ENCODE measurements at places on chromosomes 1 and 21.

DNA sequence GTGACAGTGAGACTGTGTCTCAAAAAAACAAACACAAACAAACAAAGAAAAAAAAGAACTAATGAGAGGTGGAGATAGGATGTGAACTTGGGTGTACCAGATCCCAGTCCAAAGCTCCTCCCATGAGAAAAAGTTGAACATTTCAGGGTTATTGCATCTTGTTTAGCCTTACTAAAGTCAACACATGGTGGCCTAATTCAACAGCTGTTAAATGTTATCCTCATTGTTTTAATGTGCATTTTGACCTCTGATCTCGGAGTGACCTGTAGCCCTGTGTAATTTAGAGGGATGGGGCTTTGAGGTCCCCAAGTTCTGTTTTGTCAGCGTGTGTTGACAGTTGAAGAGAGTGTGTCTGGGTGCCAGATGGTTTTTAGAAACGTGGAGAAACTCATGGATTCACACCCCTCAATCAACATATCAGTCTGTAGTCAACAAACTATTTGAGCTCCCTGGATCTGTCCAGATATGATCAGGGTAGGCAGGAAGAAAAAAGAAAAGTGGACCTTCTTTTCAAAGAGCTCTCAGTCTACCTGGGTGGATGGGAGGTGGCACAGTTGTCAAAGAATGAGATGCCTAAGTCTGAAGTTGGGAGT is 34.7 kb downstream of the PTPRU start:
- no peak for DNase-seq

DNA sequence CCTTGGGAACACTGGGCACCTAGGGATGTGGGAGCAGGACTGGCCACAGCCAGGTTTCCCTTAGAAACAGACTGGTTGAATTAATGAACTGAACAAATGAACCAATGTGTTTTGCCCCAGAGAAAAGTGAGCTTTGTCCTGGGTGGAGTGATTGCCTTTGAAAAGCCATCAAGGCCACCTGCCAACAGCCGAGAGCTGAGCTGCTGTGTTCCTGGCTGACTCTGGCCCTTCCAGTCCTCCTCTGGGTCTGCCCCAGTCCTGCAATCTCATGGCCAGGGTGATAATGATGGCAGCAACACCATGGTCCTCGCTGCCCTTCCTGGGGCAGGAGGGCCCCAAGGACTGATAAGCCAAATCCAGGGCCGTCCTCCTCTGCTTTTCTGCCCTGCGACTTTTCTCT is 18.2 kb upstream of the GJA9 start:
- no peak for DNase-seq

- DNase-seq, result no peak
These were observed 11.5 kb upstream of the ZNF362 start for GRCh38 chr1:33244809-33245186.

DNA sequence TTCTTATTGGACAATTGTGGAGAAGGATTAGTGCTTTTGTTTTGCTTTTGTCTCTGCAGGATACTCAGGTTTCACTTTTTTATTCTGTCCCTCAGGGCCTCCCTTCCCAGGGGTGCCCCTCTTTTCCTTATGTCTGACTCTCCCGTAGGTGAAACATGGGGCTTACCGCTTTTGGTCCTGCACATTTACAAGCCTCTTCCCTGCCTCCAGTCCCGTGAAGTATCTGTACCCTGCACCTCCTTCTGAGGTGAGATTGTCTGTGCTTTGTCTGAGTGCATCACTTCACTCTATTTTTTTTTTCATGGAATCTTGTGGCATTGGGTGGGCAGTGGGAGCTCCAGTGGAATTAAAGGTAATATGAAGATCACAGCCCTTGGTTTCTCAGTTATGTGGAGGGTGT is 758.1 kb upstream of the TPTE start:
- no peak for DNase-seq

DNA sequence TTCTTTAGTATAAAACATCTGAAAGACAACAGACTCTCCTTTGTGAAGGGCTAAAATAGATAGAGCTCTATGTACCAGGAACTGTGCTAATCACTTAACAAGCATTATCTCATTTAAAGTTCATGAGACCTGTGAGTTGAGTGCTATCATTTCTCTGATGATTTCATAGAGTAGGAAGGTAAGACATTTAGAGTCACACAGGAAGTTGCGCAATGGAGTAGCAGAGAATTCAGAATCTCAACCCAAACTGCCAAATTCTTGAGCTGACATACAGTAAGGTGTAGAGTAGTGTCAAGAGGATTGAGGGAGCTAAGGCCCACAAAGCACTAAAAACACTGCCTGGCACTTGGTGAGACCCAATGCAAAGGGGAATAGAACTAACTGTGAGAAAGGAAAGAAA is 384.3 kb downstream of the NTNG1 start:
- DNase-seq, result no peak

DNA sequence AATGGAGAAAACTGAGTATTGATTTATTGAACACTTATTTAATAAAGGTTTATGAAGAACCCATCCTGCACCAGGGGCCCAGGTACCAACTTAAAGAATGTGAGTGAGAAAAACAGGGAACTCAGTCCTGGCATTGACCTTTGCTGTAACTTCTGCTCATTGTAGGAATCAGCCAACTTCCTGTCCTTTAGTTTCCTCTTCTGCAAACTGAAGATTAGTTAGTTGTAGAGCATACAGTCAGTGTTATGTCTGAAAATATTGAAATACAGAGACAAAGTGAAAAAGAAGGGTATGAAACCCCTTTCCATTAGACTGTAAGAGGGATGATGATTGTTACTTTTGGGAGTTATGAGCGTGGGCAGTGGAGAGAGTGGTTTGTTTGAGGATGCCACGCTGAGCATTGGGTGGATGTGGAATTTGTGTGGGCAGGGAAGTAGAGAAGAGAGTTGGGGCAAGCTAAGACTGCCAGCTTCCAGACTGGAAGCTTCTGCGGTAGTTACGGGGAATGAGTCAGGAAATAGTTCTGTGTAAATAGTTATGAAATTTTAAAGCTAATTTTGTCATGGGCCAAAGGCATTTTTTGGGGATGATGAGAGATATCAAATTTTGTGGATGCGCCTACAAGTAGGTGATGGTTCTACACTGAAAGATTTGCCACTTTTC is 89.2 kb downstream of the GPR88 start:
- no peak for DNase-seq

DNA sequence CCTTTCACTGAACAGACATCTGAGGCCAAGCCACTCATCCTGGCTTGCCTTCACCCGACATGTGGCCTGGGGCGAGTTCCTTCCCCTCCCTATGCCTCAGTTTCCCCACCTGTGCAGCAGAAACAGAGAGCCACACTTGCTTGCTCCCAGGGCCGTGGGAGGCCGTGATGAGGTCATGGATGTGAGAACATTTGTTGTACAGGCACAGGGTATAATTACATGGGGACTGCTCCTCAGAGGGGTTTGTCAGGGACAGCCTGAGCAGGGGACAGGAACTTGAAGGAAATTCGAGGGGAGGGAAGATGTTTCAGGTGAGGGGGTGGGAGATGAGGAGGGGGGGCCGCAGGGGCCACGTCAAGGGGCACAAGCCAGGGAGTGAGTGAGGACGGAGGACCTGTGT is 56.1 kb downstream of the ALPL start:
- no peak for DNase-seq

DNA sequence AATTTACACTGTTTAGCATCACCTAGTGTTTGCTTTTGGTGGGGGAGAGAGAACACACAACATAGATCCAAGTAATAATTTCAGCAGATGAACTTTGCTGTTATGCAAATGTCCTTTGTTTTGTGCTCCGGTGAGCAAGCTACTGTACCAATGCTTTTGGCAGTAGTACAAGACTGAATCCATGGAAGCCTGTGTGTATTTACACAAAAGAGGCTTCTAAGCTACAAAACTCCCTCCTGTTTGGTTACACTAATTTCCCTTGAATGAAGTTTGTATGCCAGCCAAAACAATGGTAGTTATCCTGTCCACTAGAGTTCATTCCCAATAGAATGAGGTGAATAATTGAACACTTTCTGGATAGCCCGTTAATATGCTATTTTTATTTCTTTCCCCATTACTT is 320.5 kb downstream of the KCTD3 start:
- DNase-seq, result no peak

DNA sequence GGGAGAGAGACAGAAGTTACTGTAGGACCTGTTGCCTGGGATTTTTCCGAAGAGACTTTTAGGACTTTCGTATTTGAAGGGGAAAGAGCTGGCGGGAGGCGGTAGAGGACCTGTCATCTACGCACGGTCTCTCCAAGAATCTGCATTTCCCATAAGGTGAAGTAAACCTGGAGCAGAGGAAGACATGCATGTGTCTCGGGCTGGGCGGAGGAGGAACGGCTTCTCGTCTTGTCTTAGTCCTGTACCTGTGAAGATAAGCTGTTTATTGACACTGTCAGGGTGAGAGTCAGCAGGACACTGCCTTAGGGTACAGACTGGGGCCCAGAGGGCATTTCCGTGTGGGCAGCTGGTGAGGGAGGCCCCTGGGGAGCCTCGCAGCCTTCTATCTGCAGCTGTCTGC is 123.4 kb upstream of the COL6A1 start:
- DNase-seq, result no peak

- DNase-seq, result no peak
These were observed 132.0 kb downstream of the MAP3K21 start for GRCh38 chr1:233459470-233459945.

DNA sequence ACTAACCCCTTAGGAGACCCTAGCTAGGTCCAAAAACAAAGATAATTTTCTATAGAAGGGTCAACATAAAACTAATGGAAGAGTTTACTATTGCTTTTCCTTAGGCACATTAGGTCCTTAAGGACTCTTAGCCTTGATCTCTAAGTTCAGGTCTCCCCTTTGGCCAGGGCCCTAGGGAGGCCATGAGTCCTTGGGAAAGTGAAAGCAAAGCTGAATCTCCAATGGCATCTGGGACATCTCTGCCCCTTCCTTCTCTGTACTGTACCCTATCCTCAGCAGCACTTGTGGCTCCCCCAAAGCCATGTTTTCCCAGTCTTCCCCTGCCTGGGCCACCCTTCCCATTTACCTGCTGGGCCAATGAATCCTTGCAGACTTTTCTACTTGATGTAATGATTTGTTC is 14.3 kb downstream of the IER5 start:
- no peak for DNase-seq

DNA sequence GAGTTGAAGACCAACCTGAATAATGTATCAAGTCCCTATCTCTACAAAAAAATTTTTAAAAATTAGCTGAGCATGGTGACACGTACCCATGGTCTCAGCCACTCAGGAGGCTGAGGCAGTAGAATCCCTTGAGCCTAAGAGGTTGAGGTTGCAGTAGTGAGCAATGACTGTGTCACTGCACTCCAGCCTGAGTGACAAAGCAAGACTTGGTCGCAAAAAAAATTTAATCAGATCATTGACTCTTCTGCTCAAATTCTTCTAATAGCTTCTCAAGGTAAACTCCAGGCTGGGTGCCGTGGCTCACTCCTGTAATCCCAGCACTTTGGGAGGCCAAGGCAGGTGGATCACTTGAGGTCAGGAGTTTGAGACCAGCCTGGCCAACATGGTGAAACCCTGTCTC is 85.9 kb upstream of the PUM1 start:
- DNase-seq, result no peak

GRCh38 chr21:16421007-16421406 is 691.2 kb downstream of the USP25 start:
- DNase-seq, result no peak

DNA sequence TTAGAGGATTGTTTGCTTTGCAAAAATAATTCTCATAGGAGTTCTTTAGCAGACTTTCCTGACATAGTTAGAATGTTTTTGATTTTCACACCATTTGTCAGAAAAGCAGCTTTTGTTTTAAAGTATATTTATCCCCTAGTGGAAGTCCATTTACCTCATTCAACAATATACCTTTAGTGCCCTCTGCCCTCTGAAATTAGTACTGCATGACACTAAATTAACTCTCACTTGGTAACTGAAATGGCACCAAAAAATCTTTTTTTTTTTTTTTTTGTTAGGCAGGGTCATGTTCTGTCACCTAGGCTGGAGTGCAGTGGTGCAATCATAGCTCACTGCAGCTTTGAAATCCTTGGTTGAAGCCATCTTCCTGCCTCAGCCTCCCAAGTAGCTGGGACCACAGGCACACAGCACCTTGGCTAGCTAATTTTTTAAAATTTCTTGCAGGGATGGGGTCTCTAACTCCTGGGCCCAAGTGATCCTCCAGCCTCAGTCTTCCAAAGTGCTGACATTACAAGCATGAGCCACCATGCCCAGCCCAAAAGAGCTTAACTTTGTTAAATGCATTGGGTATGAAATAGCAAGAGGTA is 13.6 kb downstream of the LRRC42 start:
- no peak for DNase-seq

- no peak for DNase-seq
These were observed 3.0 kb downstream of the TSPEAR start for GRCh38 chr21:44708213-44708865.

DNA sequence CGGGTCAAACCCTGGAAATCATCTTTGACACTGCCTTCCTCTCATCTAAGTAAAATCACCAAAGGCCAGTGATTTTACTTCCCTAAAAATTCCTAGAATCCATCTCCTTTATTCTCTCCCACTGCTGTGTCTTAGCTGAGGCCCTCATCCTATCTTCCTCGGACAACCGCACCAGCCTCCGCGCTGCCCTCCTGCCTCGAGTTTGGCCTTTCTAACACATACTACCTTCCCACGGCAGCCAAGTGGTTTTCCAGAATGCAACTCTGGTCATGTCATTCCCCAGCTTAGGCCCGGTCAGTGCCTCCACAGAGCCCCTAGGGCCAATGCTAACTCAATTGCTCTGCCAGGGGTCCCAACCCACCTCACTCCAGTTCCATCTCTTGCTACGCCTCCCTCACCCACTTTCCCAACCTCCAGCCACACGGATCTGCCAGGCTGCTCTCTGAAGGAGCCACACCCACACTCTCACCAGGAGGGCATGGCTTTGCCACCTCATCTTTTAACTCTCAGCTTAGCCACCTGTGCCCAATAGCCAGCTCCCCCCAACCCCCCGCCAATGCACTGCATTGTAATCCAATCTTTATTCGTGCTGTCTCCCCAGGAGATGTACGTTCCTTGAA is 6.8 kb downstream of the TMEM9 start:
- DNase-seq, result no peak

- DNase-seq, result no peak
These were observed 3.2 kb upstream of the HMGB4 start for GRCh38 chr1:33860671-33861070.

- no peak for DNase-seq
These were observed 45.6 kb downstream of the IL23R start for GRCh38 chr1:67211589-67212563.

DNA sequence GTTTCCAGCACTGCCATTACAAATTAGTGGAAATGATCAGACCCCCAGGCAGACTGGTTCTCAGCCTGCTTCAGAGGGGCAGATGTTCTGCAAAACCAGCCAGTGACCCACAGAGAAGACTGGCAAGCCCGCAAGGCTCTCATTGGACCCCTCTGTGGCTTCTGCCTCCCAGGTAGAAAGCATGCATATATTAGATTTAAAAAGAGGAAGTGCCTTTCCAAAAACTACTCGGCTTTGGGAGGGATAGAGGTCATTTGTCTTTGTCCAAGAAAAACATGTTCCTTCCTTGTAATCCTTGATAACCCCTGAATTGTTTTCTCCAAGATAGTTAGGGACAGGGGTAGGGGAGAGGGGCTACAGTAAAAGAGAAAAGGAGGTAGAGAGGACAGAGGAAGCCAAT is 11.8 kb downstream of the HIVEP3 start:
- no peak for DNase-seq
